ENCODE measurements at places on chromosomes 5 and 9.

GRCh38 chr9:134216449-134216951 is 52.1 kb upstream of the RNU6ATAC start:
- DNase-seq, result no peak

DNA sequence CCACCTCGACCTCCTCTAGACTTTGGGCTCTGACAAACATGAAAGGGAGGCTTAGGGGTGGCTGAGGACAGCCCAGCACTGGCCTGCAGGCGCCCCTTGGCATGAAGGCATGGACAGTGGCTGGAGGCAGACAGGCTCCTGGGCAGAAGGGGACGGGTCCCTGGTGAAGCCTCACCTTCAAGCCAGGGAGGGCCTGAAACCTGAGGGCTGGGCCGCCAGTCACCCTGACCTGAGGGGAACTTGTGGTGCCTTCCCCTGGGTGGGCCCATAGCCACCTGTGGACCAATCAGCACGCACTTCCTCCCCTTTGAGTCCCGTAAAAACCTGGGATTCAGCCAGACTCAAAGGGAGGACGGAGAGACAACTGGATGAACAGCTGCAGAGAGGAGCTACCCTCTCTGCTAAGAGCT is 90.4 kb upstream of the PUM3 start:
- DNase-seq, result no peak

DNA sequence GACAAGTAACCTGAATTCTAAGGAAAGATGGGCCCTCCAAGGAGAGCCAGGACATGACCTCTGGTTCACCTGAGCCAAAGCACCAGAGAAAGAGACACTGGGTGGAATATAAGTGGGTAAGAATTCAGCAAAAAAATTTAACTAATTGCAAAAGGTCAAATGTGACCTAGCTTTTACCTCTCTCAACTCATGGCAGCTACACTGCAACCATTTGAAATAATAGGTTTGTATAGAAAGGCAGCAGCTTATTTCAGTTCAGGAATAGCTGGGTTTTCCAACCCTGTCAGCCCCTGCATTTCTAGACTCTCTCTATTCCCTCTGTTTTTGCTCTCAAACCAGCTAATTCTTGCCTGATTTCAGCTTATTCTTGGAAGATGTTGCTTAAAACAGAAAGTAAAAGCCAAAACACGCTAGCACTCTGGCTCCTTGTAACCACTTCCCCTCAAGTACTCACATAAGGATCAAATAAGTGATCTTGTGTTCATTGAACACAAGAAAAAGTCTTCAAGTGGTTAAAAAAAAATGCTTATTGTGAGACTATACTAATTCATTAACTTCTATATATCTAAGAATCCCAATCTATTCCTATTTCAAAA is 101.1 kb upstream of the NR4A3 start:
- no peak for DNase-seq

DNA sequence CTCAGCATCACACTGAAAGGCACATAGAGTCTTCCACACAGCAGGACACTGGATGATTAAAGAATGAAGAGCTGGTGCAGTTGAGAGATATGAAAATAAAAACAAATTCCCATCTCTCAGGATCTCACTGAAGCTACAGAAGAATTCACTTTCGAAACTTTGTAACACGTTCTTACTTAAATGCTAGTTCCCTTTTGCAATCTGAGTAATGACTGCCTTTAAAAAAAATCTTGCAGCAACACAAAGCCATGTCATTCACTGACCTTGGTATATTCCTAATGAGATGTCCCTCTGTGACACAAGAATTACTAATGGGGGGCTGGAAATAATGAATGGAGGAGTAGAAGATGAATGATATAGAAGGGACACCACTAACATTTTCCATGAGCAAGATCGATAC is 201.8 kb downstream of the GLIS3 start:
- DNase-seq, result no peak

DNA sequence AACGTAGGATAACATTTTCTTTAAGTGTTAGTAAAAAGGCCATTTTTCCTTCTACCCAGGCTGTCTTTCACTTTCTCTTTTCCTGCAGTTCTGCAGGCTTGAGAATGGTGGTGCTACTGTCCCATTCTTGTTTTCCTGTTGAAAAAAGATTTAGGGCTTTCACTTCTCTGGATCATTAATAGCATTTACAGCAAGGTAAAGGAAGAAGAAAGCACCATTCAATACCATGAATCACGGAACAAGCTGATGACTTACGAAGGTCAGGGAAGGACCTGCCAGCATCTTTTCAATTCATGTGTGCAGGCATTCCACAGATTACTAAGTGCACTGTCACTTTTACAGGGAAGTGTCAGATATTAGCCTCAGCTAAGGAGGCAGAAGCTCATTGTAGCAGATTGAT is 292.8 kb downstream of the YTHDC2 start:
- no peak for DNase-seq

- no peak for DNase-seq
Measured at GRCh38 chr9:135320331-135320730, 159.3 kb upstream of the PPP1R26 start.

- no peak for DNase-seq
Measured at GRCh38 chr9:11097020-11097419, 484.2 kb upstream of the PTPRD start.

GRCh38 chr9:134928436-134929192 is 10.9 kb upstream of the FCN1 start:
- DNase-seq, result no peak

DNA sequence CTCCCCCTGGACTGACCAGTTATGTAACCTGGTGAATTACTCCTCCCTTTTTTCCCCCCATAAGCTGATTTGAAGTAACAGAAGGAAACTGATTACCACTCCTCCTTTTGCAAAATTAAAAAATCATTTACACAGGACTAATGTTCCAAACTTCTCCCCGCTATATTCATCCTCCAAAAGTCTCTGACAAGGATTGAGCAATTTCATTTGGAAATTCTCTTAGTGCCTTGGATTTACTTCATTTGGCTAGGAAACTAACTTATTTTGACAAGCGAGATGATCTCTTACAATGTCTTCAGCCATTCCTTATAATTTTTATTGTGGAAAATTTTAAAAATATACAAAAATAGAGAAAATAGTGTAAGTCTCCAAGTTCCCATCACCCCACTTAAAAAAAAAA is 15.4 kb upstream of the B4GALT1 start:
- DNase-seq, result no peak

DNA sequence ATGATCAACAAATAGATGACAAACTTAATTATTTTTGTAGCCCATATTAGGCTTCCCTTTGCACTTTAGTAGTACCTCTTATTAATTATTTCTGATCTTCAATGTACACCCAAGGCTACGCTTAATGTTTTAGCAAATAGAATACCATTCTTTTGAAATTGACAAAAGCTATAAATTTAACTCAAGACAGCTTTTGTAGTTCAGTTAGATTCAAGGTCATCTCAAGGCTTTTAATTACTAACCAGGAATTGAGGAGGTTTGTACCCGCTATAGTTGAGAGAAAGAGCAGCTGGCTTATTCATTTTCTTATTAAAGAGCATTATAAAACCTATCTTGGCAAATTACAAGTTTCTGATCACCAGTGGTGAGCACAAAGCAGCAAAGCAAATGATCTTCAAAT is 15.1 kb downstream of the NR6A1 start:
- DNase-seq, result no peak

GRCh38 chr9:78010445-78010844 is 21.2 kb downstream of the GNAQ start:
- DNase-seq, result no peak
